ENCODE measurements at places on chromosomes 4 and X. TPM values are rescaled to one million over a fixed set of nuclear protein-coding genes. Genes with fewer than 3 reads are reported as not detected.

Gene MAGEA1
- not detected for total RNA-seq

Gene FGB
- total RNA-seq = not detected

Gene GAGE1
- not detected for total RNA-seq

Gene RPA4
- 0.43 TPM for total RNA-seq

Gene NMU
- not detected for total RNA-seq

Gene CENPVL1
- not detected for total RNA-seq
